Thymus (tissue), 14 donors: ENCODE measurements at places on chromosomes 12 and 14. TPM values are rescaled to one million over a fixed set of nuclear protein-coding genes. Genes with fewer than 3 reads are reported as not detected.

DNA sequence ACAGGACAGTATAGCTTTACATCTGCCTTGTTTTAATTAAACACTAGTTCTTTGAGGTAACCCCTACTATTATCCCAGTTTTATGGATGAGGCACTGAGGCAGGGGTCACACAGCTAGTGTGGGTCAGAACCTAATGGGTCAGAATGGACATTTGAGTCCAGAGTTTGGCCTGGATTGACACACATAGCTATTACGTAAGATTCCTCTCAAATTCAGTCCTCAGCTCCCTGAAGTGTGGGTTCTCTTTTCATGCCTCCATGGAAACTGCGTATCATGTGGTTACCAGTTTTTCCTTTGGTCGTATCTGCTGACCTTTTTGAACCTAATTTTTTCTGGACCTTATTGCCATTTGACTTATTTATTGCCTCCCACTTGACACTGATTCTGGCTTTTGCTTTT lies 40.4 kb downstream of the PSEN1 start:
- DNase-seq = no peak

GRCh38 chr14:91417983-91418386 lies 365 bp upstream of the CCDC88C start:
- DNase-seq = no peak

TESPA1 gene
- 24.0 TPM for polyA plus RNA-seq

COX8C gene
- not detected for polyA plus RNA-seq
